ENCODE measurements at places on chromosomes 7 and 10.

GRCh38 chr7:18693406-18693805, 197.9 kb downstream of the HDAC9 start:
- DNase-seq, result no peak

GRCh38 chr7:131002600-131002999, 268.6 kb upstream of the KLF14 start:
- no peak for DNase-seq

DNA sequence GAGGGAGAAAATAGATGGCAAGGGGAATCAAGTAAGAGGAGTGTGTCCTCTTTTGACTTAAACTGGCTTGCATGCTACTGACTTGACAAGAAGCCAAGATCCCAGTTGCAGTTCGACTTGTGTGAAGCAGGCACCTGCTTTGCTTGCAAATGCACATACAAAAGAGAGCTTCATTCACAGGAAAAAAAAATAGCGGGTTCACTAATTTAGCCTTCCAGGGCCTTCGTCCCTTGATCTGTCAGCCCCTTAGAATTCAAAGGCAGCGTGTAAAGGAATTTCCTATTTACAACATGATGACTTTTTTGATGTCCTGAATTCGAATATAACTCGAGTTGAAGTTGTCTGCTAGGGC, 192.1 kb downstream of the CELF2 start:
- DNase-seq, result no peak

GRCh38 chr7:52962402-52963076, 72.9 kb upstream of the POM121L12 start:
- no peak for DNase-seq

- DNase-seq, result no peak
Measured at GRCh38 chr7:154438571-154439367, 386.6 kb downstream of the DPP6 start.
